ENCODE measurements at places on chromosomes 1 and 21.

GRCh38 chr21:35810431-35810970 lies 249.8 kb downstream of the SETD4 start:
- DNase-seq, result no peak

- no peak for DNase-seq
Measured at GRCh38 chr1:10639775-10640578, 156.5 kb downstream of the CASZ1 start.

DNA sequence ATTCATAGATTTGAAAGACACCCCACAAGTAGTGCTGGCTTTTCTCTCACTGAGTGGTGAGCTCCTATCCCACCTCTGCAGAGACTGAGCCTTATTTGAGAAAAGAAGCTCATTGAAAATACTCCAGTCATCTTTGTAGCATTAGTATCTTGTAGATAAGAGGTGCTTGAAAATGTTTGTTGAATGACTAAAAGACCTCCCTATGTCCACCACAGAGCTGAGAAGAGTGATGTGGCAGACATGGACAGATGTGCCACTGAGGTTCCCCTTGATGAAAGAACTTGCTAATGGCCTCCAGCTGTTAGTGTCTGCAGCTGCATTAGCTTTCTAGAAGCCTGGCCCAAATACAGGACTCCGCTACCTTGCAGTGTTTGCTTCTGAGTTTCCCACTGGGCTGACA lies 29.3 kb upstream of the ZBTB8A start:
- DNase-seq, result no peak

DNA sequence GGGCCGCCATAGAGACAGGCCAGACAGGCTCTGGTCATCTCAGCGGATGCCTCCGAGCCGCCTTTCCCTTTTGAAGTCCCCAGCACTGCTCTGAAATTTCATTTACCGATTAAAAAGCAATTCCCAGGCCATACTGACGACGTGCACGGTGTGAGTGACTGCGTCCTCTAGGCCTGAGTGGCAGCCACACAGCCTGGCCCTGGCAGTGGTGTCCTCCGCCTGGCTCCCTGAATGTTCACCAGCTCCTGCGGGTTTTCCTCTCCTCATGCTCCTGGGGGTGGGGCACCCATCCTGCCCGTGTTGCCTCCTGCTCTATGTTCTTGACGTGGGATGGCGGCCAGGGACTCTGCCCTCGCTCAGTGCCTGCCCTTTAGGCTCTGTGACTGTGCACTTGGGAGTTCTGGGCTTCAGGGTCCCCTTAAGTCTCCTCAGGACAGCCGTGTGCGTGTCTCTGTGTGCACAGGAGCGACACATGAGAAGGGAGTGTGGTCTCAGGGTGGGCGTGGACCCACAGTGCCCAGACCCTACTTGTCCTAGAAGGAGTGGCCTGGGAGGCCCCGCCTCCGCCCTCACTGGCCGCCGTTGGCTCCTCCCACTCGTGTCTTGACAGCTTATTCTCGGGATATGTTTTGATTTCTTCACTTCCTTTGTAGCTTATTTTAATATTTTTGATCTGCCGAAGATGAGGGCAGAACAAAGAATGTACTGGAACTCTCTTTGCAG lies 3.6 kb downstream of the SKI start:
- no peak for DNase-seq

- DNase-seq, result no peak
Measured at GRCh38 chr1:12447307-12447706, 170.7 kb downstream of the DHRS3 start.

GRCh38 chr1:76142771-76143540 lies 68.4 kb downstream of the ST6GALNAC3 start:
- DNase-seq, result no peak

DNA sequence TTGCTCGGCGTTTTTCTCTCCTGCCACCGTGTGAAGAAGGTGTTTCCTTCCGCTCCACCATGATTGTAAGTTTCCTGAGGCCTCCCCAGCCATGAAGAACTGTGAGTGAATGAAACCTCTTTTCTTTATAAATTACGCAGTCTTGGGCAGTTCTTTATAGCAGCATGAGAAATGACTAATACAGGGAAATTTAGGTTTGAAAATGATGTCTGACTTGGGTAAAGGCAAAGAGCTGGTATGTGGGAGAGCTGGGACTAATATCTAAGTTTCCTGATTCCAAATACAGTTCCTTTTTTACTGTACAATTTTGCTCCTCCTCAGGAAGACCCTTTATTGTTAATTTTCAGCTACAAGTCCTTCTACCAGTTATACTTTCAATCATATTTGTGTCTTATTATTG lies 16.7 kb upstream of the ADAMTS5 start:
- no peak for DNase-seq

- no peak for DNase-seq
Measured at GRCh38 chr1:192879406-192879805, 70.6 kb downstream of the RGS2 start.

DNA sequence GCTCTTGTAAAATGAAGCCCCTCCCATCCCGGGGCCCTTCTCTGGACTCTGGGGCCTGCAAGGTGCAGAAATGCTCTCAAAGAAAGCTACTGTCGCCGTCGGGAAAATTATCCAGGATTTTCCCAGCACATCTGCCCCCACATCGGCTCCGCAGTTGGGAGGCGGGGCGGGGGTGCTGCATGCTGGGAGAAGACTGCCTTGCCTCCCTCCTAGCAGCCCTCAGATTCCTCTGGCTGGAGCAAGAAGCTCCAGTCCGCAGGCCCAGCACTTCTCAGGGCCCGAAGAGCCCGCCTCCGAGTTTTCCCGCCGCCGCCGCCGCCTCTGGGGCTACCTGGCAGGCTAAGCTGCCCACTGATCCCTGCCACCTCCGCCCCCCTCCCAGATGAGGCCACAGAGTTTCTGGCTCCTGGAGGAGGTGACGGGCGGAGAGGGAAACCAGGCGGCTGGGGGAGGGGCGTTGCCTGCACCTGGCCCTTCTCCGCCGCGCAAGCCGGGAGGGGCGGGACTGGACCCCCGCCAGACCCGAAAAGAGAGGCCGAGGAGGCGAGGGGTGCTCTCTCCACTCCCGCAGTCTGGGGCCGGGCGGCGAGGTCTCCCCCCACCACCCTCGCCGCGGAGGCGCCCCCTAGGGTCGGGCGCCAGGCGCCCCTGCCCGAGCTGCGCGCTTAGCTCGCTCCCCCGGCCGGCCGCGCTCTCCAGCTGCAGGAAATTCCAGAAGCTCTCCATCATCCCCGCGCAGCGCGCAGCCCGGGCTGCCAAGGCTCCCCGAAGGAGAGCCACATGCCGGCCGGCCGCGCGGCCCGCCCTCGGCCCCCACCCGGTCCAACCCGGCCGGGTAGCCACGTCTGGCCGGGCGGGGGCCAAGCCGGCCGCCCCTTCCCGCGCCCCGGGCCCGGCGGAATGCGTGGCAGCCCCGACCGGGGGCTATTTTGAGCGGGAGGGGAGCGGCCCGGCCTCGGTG lies 28.8 kb downstream of the AHDC1 start:
- DNase-seq, result no peak

GRCh38 chr1:48790397-48790796 lies 13.7 kb upstream of the BEND5 start:
- DNase-seq, result no peak

DNA sequence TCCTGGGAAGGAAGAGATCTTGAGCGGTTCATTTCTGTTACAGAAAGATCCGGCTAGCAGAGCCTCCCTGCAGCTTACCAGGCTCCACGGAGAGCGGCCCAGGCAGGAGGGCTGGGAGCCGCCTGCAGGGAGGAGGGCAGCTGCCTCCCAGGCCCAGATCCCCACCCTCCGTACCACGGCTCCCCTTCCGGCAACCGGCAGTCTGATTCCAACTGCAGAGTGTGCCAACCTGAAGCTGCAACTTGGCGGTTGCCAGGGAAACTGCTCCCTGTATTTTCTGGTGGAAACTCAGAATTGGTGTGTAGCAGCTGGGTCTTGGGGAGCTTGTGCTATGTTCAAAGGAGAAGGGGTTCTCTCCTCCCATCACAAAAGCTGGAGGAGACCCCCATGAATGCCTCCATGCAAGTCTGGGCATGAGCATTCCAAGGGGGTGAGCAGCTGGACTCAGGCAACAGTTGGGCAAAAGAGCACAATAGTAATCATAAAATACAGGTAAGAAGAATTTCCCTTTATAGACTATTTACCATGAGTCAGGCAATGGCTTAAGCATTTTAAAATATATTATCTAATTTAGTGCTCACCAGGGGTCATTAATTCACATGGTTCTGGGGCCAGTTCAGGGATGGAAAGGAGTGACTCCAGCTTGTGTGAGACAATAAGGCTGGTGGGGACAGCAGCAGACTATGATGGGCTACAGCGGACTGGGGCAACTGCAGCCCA lies 46.1 kb upstream of the KAZN start:
- DNase-seq, result no peak

- no peak for DNase-seq
Measured at GRCh38 chr1:19441048-19441780, 44.1 kb downstream of the CAPZB start.
